ENCODE measurements at places on chromosomes 6 and 20.

- peak; percentile 15 for DNase-seq
Measured at GRCh38 chr6:87700397-87701343, 1.4 kb downstream of the AKIRIN2 start.

DNA sequence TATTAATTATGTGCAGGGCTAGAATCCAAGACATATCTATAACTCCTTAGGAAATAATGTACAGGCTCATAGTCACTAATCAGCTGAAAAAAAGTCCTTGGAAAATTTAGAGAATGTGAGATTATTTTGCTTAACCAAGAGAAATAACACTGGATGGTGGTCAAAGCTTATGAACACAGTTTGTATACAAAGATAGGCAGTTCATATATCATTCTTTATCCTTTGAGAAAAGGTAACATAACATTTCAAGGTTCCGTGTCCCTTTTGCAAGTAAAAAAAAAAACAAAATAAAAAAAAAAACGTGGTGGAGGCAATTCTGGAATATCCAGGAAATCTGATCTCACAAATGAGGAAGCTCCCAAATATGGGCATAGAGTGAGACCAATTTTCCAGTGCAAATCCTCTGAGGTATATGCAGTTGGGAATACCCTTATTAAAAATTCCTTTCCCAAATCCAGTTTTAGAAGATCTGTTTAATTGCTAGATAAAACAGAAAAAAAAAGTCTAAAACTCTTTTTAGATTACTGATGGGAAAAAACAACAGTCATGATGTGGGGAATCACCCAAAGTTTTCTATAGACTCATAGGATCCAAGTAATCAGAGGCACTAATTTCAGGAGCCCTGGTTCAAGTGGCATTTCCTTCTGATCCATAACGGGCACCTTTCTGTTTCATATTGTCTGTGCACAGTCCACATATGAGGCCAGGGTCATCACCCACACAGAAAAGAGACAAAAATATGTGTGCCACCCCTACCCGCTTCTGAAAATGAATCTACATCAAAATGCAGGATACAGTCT is 17.7 kb upstream of the TNFAIP3 start:
- no peak for DNase-seq

- DNase-seq = no peak
Measured at GRCh38 chr6:35477028-35477427, 8.8 kb downstream of the RPL10A start.

DNA sequence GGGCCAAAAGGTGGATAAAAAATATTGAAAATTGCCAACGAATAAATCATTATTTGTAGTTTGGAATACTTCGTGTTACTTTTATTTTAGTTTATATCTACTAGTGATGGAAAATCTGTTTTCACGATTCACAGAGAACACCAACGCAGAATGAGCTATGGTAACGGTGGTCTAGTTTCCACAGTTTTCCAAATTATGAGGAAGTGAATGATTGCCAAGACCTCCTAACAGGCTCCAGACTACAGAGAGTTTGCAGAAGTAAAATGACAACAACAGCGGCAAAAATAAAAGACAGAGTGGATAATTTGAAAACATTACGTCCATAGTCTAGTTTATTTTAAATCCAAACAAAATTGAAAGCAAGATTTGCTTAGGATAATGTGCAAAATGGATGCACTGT is 57.0 kb upstream of the AIG1 start:
- no peak for DNase-seq

DNA sequence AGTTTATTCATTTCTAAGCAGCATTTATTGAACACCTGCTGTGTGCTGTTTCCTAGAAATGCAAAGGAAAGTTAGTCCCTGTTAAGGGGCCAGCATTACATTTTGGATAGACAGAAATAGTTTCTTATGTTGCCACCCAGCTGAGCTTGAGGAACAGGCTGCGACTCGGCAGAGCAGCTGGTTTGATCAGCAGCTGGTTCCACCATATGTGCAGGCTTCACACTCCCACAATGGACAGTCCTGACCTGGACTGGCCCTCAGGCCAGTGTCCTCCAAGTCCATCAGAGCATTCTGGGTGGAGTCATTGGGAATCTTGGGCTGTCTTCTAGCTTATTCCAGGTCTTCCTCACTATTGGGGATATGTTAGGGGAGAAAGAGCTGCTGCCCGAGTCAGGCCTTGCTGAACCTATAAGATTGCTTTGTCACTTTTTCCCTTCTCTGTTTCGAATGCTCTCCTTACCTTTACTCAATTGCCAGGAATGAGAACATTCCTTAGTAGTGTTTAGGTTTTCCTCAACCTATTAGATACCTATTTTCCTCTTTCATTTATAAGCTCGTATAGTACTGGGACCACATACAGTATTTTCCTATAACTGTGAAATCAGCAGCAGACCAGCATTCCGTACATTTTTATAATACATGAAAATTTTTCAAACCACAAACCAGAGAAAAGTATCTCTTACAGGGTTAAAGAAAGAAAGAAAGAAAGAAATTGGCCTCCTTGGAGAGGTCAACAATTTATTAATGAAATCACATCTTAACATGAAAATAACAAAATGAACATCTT is 203.0 kb downstream of the FARS2 start:
- DNase-seq = no peak

- DNase-seq = peak; percentile 89
Measured at GRCh38 chr6:154615483-154616025, 105.1 kb upstream of the CNKSR3 start.

- no peak for DNase-seq
Measured at GRCh38 chr6:36463676-36464075, 20.9 kb downstream of the KCTD20 start.

GRCh38 chr6:41781366-41781730 is 766 bp downstream of the PRICKLE4 start:
- DNase-seq = no peak

DNA sequence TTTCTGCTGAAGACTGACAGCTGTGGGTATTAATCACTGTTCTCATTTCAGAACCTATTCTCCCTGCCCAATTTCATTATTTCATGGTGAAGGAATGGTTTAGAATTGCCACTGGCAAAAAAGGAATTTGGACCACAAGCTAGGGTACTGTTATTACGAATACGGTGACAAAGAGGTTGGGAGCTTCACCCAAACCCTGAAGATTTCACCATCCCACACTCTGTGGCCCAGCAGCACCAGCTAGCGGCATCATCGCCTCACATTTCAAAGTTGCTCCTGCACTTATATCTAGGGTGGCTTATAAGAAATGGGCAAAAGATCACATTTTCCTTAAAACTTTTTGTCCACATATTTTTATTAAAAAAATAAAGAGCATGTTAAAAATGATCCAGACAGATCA is 236.1 kb downstream of the SYNDIG1 start:
- no peak for DNase-seq

DNA sequence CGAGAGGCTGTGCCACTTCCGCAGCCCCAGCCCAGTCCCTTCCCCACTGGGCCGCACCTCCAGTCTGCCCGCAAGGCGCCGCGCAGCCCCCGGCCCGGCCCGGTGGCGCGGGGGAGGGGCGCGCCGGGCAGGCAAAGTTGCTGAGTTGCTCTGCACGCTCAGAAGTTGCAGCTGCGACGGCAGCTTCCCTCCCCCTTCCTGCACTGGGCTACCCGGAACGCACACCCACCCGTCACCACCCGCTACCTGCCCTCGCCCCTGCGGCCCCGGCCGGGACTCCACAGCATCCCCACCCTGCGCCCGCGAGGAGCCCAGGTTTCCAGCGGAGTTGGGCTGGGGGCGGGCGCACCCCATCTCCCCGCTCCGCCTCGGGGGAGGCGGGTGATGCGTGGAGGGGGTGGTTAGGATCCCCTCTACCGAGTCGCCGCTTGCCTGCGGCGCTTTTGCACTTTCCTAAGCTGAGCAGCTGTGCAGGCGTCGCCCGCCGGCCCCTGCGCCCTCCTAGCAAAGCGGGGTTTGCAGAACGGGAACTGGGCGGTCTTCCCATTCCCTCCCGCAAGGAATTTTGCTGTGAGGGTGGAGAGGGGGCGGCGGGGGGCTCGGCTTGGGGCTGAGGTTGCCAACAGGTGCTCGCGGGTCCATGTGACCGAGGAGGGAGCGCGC is 55.9 kb upstream of the RREB1 start:
- DNase-seq = no peak
